ENCODE measurements at places on chromosomes 6 and 20. TPM values are rescaled to one million over a fixed set of nuclear protein-coding genes. Genes with fewer than 3 reads are reported as not detected.

DNA sequence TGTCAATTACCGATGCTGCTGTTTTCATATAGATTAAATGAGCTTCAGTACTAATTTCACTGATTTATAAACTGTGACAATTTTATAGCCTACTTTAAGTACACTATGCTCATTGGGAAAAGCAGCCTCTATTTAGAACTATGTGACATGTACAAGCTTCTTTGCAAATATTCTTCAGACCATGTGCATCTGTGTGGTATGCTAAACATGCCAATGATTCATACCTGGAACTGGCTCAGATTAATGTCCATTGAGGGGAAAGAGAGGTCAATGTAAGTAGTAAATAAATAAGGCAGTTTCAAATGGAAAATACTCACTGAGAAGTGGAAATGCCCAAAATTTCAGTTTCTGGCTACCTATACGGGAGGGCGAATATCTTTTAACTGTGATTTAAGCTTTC is 777.7 kb downstream of the C6orf118 start:
- ATAC-seq, result no peak

GRCh38 chr20:37988306-37988954 is 44.8 kb downstream of the TTI1 start:
- no peak for ATAC-seq

GRCh38 chr6:43912598-43913371 is 142.8 kb downstream of the VEGFA start:
- ATAC-seq, result no peak

DNA sequence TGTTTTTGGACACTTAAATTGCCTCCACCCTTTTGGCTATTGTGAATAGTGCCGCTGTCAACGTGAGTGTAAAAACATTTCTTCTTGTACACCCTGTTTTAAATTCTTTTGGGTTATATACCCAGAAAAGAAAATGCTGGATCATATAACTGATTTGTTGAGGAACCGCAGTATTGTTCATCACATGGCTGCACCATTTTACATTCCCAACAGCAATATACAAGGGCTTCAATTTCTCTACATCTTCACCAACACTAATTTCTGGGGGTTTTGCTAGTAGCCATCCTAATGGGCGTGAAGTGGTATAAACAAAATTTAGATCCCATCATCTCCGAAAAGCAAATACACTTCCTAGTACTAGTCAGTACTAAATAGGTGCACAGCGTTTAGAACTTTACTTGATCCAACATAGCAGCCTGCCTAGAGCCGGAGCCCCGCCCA is 579 bp upstream of the BPHL start:
- no peak for ATAC-seq

DNA sequence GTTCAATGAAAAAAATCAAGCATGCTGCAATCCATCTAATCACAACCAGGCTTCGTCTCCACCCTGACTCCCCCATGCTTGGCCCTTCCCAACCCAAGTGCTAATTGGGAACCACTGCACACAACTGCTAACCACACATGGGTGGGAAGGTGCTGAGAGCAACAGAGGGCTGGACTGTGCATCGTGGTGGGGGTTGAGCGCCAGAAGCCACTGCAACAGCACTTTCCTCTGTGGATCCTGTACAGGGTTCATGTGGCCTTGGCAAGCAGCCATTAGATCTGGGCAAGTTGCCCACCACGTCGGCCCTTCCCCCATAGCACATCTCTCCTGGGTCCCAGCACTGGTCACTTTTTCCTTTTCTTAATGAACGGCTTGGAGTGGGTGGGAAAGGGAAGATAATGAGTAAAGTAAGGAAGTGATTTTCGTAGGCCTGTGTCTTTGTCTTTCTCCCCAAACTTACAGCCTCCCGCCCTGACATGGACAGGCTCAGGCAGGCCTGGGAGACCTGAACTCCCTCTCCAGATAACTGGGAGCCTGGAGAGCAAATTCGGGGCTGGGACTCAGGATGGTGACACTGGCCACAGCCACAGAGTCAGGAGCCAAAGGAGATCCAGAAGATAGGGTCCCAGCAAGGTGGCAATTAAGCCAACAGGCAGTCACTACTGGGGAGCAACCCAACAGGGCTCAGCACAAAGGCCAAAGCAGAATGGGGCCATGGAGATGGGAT is 34.4 kb upstream of the MRPS10 start:
- ATAC-seq, result peak; percentile 66

GRCh38 chr20:60408435-60408834 is 450.2 kb downstream of the CDH26 start:
- no peak for ATAC-seq

Gene SPEF1
- total RNA-seq, result not detected

Gene MARCKS
- 17.7 TPM for total RNA-seq

Data from gastroesophageal sphincter (tissue), 4 donors.